WERI-Rb-1 (cell line): ENCODE measurements at places on chromosomes 5 and 9.

DNA sequence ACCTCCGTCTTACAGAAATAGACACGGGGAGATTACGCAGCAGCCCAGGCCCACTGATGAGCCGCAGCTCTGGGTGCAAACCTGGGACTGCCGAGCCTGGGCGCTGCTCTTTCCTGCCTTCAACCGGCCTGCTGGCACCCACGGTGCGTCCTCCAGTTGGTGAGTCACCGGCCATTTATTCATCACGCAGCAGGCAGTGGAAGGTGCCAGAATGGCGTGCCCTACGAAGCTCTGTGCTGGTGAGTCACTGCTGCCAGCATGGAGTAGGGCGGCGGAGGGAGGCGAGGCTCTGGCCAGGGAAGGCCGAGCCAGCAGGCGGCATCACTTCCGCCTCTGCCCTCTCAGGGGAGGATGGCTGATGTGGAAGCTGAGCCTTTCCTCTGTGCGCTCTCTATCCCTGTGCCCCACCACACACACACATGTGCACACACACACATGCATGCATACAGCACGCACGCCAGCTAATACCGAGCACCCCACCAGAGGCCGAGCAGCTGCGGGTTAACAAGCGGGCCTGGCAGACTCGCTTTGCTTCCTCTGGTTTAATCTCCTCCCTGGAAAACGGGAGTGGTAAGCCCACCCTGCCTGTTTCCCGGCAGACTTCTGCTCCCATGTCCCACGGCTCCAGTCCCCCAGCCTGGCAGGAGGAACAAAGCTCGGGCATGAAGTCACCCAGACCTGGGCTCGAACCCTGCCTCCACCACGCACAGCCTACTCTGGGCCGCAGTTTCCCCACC lies 39.2 kb downstream of the OLFM1 start:
- DNase-seq = no peak

DNA sequence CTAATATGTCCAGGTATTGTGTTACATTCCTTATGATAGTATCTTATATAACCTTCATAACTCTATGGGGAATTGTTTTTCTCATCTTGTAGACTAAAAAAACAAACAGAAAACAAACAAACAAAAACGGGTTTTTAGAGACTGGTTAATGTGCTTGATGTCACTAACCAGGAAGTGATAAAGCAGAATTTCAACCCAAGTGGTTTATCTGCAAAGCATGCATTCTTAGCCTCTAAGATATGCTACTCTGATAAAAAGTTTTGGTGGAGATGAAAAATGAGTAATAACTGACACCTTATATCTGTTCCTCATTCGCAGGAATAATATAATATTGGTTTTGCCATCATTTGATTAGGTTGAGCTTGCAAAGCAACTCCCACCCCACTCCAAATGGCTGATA lies 53.4 kb downstream of the PUM3 start:
- DNase-seq = no peak

DNA sequence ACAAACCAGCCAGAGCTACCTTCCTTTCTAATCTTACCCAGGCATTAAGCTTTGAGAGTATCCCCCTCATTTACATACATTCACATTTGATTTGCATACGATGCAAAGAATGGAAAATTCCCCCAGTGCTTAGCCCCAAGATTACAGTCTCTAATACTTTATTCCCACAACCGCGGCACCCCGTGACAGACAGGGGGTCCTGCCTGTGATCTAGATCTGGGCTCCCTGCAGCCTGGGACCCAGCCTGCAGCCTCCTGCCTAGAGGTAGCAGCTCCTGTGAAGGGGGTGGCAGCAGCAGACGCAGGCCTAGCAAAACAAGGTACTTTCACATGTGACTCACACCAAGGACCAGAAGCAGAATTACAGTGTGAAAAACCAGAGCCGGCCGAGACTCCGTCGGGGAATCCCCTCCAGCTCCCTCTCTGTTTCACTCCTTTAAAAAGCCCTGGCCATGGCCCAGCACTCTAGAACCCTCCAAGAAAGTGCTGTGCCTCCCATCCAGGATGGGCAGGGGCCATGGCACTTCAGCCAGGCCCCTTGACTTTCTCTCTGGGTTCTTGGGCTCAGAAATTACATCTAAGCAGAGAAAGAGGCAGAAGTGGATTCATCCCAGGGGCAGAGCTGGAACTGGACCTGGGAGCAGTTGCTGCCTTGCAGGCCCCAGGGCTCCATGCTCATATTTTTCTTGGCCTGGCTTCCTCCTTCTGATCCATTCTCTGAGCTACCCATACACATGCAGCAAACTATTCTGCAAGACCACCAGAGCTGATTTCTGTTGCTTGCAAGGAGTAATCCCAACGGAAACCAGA lies 14.0 kb upstream of the TCF7 start:
- DNase-seq = no peak

- peak; percentile 95 for DNase-seq
These were observed at the start of gene CEP78 for GRCh38 chr9:78235762-78236550. Gene CEP78 (plus strand): TSS chr9:78236075. CDS start chr9:78236351, 276 bp downstream.

- DNase-seq = no peak
These were observed 58.3 kb upstream of the ACO1 start for GRCh38 chr9:32326146-32326545.

DNA sequence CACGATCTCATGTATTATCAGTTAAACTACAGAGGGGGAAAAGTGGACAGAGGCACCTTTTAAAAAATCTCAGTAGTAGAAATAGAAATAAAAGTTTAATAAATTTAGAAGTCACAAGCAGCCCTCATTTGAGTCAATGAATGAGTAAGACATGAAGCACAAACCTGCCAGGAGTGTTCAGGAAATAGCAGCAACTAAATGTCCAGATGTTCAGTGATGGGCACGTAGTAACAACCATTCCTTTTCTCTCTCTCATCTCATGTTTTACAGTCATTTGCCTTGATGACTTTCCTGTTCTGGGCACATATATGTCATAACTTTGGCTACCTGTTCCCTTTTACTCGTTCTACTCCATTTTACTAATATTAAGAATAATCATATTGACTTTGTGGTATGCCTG lies 17.7 kb downstream of the ISOC1 start:
- DNase-seq = no peak

DNA sequence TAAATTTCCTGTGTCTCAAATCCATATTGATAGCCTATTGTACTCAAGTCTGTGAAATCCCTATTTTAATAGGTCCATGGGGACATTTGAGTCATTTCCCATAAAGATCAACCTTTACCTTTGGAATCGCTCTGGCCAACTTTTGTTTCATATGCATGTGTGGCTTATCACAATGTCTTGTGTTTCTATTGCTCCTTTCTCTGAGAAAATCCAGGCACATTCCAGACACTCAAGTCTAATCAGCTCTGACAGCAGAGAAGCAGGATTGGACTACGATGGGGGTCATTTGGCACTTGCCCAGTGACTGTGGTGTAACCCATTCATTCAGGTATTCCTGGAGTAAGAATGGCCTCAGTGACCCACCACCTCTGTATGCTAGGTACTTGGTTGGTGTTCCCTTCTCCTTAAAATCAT lies 48.4 kb downstream of the ACTBL2 start:
- no peak for DNase-seq

GRCh38 chr5:8905021-8905420 lies 640.9 kb downstream of the SEMA5A start:
- DNase-seq = no peak

DNA sequence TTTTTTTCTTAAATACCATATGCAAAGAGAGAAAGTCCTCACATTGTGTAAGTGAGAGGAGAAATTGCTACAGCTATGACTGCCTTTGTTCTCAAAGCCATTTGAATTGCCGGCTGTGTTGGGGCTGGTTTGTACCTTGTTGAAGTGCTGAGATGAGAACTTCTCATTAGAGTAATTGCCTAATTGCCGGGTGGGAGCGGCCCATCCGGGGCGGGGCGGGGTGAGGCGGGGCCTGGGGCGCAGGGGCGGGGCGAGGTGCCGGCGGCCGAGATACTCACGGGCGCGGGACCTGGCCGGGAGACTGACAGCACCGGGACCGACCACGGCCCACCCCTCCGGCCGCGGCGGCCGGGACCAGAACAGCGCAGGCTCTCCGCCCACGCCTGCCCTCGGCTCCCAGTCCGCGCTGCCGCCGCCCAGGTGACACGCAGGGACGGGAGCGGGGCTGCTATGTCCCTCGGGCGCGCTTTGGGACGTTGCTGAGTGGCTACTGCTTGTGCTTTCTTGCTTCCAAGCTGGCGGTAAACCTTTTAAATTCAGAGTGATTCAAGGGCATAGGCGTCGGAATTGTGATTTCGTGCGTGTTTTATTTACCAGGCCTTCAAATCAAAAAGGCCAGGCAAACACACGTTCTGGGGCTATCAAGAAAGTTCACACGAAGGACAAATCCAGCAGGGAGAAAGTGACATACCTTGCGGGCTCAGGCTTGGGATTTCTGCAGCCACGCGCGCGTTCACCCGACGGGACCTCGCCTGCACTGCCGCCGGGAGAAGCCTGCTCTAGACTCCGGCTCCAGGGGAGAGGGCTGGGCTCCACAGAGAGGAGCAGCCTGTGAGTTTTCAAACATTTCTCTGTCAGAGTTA lies 269.1 kb downstream of the FANCC start:
- peak; percentile 76 for DNase-seq

DNA sequence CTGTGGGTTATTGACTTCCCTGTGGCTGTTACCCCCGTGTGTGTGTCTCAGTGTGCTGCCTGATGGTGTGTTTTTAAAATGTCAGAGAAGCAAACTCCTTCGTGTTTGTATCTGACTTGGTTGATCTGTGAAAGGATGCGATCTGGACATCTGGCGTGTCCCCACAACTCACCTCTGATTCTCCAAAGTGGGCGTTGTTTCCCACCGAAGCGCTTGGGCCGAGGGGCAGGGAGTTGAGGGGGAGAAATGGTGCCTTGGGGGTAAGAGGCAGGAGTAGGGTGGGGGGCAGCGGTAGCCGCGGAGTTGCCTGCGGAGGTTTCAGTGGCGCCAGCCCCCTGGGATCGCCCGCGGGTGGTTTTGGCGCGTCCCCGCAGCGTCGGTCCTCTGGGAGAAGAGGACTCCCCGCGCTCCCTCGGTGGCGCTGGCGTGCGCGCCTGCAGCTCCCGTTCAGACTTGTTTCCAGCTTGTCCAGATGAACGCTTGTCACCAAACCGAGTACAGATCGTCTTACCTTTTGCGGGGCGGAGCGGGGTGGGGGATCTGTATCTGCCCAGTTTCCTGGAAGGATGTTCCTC lies 1.1 kb downstream of the MAST4 start:
- DNase-seq = peak; percentile 51

GRCh38 chr5:127411381-127411780 lies 106.1 kb upstream of the PRRC1 start:
- no peak for DNase-seq

DNA sequence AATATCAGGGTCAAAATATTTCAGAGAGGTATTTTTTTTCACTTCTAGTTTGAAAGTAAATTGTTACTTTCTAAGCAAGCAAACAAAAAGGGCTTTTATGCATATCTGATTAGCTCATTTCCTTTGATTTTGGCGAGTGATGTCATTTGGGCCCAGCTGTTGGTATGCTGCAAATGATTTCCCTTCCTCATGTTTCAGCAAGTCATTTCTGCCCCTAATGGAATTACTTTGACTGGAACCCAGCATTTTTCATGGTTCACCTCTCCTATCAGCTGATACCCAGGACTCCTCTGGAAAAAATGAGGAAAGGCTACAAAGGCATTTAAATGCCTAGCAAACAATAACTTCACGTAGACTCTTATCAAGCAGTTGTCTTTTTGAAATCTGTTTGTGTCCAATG lies 500.6 kb downstream of the EBF1 start:
- DNase-seq = no peak

GRCh38 chr9:8960254-8960653 lies 1160.7 kb upstream of the DMAC1 start:
- DNase-seq = no peak

GRCh38 chr9:80143899-80144298 lies 572.1 kb downstream of the TLE4 start:
- DNase-seq = no peak

DNA sequence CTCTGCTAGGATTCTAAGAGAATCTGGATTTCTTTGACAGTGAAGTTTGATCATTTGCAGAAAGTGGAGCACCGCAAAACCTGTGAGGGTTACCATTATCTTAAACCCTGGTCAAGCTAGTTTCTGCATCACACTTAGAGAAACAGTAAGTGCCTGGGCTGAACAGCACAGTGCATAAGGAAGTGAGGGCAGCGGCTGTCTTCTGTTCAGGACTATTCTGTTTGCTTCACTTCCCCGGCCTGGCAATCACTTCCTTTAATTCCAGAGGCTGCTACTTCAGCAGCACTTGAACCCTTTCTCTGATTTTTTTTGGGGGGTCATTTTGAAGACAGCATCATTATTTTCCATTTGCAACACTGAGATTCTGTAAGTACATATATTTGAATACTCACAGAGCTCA lies 32.0 kb downstream of the SEMA6A start:
- no peak for DNase-seq

- DNase-seq = peak; percentile 52
These were observed 102.4 kb downstream of the SMIM23 start for GRCh38 chr5:171888051-171888481.
